Cortex of kidney (tissue), 1 donor: ENCODE measurements at places on chromosomes 4 and X.

GRCh38 chrX:49171752-49172279 lies at the start of gene PLP2:
TSS of gene PLP2 (plus strand) at chrX:49171898. CDS start at chrX:49172001, 103 bp downstream.
- DNase-seq, result no peak

- no peak for DNase-seq
Measured at GRCh38 chr4:148062301-148062950, 330.5 kb downstream of the ARHGAP10 start.

GRCh38 chr4:150948074-150948473 lies 67.0 kb downstream of the LRBA start:
- DNase-seq, result no peak

DNA sequence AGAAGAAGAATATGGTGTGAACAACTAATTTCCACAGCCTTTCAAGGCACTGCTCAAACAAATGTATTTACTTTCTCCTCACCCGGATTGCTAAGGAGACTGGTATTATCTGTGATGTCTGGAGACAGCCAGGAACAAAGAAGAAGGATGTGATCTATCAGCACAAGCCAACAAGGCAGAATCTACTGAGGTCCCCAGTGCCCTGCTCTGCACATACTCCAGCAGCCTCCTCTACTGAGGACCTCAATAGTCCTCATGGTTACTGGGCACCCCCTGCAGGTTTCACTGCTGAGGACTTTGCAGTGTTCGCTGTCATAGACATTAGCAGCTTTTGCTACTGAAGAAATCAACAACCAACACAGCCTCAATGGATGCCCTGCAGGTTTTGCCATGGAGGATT lies 930.1 kb downstream of the ADGRL3 start:
- DNase-seq, result no peak

DNA sequence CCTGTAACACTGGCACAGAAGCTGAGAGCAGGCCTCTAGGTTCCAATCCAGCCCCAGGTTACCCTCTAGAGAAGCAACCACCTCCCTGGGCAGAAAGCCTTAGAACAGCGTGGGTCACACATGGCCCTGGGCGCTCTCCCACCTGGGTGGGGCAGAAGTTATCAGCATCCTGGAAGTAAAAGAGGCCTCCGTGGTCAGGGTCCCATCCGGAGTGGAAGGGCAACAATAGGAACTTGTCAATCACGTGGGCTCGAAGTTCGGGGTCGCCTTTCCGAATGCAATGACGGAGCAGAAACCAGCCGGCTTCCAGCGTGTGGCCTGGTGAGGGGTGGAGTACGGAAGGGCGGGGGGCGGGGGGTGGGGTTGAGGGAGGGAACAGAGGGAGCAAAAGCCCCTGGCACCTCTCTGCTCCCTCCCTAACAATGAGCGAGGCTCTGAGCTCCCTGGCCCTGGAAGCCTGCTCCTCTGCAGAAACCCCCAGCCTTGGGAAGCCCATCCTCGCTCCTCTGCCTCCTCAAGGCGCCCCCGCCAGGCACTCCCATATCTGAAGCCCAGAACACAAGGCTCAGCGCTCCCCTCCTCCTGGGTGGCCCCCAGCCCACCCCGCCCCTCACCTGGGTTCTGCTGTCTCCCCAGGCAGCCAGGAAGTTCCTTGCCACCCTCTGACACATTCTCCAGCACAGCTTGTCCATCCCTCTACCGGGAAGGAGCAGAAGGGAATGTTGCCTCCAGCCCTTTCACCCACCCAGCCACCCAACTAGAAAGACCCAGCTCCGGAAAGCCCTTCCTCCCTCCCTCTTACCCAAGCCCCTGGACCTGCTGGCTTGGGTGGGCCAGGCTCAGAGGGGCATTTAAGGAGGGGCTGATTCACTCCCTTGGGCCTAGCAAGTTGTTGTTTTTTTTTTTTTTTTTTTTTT lies 2.8 kb downstream of the RENBP start:
- no peak for DNase-seq

DNA sequence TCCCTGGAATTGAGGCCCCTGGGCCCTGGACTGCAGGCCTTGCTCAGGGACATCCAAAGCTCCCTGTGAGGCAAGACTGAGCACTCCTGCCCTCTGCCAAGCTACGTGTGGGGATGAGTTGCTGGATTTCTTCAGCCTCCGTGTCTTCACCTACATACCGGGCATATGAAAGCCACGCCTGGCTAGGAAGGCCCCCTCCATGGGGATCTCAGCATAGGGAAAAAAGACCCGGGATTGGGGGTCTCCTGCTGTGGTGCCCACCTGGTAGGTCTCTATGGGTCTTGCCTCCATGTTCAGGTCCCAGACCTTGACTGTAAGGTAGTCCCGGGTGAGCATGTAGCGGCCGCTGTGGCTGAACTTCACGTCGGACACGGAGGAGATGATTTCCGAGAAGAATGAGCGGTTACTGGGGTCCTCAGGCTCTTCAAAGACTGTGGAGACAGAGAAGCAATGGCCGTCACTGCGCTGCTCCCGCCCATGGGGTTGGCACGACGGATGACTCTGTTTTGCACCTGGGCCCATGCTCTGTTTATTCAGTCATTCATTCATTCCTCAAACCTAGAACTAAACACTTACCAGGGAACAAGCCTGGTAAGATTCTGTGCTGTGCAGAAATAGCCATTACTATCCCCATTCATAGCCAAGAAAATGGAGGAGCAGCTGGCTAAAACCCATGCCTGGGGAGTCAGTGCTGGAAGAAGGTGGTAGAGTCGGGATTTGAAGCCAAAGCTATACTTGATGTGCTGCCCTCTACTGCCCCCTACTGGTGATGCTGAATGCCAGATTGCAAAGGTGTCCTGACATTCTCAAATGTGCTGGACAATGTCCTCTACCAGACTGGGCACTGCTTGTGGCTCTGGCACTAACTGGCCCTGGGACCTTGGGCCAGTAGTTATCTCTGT lies 63.9 kb downstream of the WFS1 start:
- no peak for DNase-seq

- no peak for DNase-seq
Measured at GRCh38 chrX:153569475-153569874, 29.5 kb downstream of the CCNQ start.

DNA sequence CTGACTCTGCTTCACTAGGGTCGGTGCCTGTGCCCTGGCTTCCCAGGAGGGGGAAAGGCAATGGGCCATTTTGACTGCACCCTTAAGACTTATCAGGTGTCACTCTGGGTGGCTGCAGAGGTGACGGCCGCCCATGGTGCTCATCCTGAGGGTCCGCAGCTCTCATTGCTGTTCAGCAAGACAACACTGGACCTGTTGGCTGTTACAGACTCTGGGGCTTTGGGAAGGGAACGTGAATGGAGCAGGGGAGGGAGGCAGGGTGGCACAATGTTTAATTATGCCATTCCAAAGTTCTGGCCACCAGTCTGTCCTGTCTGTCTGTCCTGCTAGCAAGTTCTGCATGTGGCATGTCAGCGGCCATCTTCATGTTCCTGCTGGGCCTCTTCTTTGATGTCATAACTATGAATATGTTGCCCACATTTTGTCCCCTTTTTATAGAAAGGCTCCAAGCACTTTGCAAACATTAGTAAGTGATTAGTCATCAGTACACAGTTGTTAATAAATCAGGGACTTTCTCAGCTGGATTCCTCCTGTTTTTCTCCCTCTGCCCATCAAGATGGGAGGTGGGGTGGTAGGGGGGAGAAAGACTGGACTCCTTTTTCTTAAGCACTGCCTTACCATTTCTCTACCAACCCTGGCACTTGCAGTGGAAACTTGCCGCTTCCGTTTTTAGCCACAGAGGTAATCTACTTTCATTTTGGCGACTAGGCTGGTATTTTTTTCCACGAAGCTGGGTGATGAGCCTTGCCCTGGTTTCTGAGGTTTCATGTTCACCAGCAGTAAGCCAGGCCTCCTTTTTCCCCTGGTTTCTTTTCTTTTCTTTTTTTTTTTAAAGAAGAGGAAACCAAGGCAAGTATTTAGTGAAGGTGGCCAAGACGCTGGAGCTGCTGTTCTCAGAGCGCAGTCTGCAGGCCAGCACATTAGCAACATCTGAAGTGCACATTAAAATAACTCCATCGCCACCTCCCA lies 88.6 kb upstream of the TRIM2 start:
- DNase-seq, result no peak

DNA sequence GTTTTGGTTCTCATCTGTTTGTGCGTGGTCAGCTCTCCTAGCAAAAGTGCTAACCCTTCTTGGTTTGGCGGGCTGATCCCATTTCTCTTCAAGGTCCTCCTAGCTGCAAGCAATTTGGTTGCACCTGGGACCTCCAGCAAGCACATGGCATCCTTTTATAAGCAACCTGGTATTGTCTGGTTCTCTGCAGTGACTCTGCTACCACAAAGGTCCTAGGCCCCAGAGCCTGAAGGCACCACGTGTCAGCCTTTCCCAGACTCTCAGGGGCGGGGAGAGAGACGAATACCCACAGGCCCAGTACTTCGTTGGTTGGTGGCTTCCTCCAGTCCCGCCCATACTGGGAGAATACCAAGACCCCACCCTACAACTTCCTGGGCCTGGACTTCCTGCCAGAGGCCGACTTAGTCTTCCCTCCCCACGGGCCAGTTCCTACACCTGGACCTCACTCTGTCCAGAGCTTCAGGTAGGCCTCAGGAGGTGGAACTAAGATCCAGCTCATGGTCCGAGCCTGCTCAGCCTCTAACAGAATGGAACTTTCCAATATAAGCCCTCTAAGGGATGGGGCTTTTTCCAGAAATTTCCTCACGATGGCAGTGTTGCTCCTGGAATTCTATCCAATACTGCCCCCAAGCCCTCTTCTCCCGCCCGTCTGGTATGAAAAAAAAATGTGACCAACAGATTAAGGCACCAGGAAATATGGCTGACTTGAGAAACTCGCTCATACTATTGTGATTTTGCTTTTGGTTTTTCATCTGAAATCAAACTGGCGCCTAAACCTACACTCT lies 192.5 kb upstream of the STK26 start:
- DNase-seq, result no peak

- no peak for DNase-seq
Measured at GRCh38 chr4:182203872-182204411, 39.3 kb upstream of the TENM3 start.

- DNase-seq, result no peak
Measured at GRCh38 chr4:71230271-71231128, 108.3 kb upstream of the SLC4A4 start.

GRCh38 chrX:20685652-20686051 lies 418.9 kb upstream of the RPS6KA3 start:
- DNase-seq, result no peak

DNA sequence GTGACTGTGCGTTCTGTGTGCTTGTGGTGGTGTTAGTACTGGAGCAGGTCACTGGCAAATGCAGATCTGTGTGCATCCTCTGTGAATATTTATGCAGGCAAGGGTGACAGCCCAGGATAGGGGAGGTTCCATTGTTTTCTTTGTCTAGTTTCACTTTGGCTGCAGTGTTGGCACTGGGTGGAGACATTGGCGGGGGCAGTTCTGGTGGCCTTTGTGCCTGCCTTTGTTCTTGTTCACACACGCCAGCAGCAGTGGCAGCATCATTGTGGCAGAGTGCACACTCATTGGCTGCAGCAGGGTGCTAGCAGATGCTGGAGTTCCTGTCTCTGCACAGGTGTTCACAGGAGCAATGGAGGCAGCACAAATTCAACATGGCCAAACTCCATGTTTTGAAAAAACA lies 495.3 kb downstream of the UBE2NL start:
- no peak for DNase-seq

DNA sequence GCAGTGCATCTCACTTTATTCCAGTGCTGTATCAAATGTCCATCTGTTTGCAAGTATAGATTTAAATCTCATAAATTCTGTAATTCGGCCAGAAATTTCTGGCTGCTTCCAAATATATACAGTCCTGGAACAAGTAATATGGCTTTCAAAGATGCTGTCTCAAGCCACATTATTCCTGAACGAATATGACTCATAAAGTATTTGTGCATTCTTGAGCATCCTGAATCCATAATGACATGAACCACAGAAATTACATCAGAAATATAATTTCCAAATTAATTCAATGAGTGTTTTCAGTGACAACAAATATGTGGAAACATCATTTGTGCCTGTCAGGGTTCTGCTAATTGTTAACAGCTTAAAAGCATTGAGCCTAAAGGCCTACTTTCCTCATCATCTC lies 140.9 kb upstream of the HPGD start:
- no peak for DNase-seq

DNA sequence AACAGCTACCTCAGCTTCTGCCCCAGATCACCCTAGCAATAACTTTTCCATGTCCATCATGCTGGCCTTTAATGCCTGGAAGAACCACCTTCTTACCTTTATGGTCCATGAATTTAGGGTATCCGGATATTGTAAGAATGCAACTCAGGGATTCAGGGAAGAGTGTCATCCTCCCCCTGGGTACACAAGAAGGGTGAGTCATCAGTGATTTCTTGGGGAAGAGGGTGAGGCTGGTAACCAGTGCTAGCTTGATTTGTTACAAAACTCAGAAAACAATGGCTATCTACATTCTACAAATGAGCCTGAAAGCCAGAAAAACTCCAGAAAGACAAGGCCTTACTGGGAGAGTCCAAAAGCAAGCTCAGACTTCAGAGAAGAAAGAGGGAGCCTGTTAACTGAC lies 10.4 kb upstream of the NALF2 start:
- no peak for DNase-seq

DNA sequence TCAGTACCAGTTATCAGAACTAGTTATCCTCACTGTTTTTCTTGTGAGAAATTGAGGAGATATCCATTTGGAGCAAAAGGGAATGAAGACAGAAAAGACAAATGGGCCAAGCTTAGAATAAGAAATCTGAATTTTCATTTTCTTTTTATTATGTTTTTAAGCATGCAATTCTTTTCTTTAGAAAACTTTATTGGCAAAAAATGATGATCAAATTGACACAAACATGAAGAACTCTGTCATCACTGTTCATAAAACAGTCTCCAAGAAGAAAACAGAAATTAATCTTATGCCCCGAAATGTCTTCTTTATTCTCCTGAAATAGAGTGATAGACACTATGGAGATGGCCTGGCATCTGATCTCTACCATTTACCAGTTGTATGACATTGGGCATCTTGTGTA lies 139.0 kb downstream of the ARHGAP24 start:
- no peak for DNase-seq

GRCh38 chrX:48487362-48487798 lies 11.4 kb downstream of the FTSJ1 start:
- no peak for DNase-seq

DNA sequence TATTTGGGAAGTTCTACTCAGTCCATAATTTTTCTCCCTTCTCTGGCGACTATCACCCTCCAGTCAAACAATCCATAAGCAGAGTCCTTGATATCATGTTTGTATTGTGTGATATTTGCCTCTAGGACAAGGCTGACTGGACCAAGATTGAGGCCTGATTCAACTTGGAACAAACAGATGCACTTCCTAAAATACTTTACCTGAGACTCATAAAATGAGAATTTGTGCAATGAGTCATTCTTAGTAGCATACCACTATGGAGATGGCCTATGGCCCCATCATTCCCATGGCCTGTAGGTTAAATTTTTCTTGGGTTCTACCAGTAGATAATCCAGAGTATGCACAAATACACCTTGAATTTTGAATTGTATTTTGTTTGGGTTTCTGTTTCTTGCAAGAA lies 74.2 kb upstream of the DMD start:
- DNase-seq, result no peak
